Esophagus squamous epithelium (tissue), 5 donors: ENCODE measurements at places on chromosomes 1 and 21.

DNA sequence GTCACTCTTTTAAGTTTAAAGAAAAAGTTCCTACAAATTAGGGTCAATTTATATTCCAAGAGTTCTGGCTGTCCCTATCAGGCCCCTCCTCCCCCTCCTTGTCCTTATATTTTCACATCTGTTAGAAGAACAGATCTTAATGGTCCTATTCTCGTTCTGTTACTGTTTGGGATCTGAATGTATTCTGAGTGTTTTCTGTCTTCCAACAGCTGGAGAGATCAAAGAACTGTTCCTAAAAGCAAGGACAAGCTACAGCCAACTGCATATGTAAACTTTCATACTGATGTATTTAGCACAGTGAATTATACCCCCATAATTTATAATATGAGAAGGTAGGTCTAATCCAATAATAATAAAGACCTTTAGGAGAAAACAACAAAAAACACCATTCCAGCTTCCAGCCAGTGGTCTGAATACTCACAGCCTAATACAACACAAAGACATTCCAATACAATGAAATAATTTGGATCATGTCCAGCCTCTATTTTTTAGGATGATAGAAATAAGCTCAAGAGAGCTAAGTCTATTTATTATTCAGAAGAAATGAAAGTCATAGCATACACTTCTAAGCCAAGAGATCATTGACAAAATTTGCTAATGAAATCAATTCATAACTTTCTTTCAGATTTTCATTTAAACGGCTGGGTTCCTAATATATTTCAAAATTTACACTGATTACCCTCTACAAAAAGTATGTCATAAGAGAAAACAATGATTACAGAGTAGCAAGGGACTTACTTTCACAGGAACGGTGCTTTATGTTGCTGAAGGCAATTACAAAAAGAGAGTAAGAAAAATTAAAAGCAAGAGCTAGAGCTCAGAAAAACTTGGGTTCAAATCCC lies 25.3 kb downstream of the WLS start:
- DNase-seq = no peak

DNA sequence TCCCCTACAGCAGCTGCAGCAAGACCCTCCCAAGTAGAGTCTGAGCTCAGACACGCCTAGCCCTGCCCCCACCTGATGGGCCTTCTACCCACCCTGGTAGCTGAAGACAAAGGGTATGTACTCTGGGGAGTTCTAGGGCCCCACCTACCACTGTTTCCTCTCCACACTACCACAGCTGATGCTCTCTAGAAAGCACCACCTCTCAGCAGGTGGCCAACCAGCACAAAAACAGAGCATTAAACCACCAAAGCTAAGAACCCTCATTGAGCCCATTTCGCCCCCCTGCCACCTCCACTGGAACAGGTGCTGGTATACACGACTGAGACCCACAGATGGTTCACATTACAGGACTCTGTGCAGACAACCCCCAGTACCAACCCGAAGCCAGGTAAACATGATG lies 258.9 kb downstream of the SETD4 start:
- no peak for DNase-seq

GRCh38 chr1:16082283-16083038 lies 9.0 kb upstream of the FAM131C start:
- no peak for DNase-seq

- DNase-seq = no peak
Measured at GRCh38 chr1:85544689-85545215, 35.8 kb upstream of the CCN1 start.

DNA sequence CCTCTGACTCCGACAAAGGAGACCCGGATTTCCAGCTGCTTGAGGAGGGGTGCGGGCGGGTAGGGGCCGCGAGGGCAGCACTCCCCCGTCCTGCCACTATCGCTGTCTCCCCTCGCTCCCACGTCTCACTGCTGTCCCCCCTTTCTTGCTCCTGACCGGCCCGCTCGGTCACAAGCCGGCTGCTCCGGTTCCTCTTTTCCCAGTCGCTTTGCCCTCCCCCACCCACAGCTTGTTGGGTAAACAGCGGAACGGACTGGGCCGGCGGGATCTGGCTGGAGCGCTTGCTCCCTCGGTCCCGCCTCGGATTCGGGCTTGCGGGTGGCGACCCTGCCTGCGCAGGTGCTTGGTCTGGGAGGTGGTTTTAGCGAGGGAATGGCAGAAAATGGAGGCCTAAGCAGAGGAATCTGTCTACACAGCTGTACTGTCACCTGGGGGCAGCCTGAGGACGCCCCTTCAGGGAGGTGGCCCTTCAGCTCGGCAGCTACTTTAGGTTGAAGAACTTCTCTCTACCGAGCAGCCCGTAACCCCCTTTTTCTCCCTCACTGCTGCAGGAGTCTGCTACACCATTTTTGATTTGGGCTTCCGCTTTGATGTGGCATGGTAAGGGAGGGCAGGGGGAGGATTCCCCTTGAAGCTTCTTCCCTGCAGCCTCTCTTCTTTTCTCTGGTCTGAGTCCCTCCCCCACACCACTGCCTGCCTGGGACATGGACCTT lies 645 bp downstream of the ATP6V0B start:
- no peak for DNase-seq

- DNase-seq = no peak
Measured at GRCh38 chr1:16438924-16439323, 1.6 kb upstream of the NECAP2 start.

- DNase-seq = no peak
Measured at GRCh38 chr1:64114012-64114525, 89.4 kb upstream of the UBE2U start.

- no peak for DNase-seq
Measured at GRCh38 chr21:27787046-27787445, 820.2 kb upstream of the ADAMTS5 start.

DNA sequence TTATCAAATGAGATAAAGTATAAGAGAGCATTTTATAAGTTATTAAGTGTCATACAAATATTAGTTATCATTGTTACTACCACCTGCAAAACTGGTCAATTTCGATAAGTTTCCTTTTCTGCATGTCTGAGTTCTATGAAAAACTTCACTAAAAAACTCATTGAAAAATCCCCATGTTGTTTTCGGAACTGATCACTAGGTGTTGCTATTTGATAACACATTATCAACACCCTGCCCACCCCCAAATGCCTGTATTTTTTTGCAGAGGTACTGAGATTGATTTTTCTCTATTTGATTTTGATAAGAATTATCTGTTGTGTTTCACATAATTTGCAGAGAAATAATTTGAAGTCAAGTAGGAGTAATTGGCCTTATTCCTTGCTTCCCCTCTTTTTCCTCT lies 22.1 kb upstream of the DISP1 start:
- no peak for DNase-seq

- no peak for DNase-seq
Measured at GRCh38 chr21:29812947-29813346, 126.8 kb downstream of the GRIK1 start.

DNA sequence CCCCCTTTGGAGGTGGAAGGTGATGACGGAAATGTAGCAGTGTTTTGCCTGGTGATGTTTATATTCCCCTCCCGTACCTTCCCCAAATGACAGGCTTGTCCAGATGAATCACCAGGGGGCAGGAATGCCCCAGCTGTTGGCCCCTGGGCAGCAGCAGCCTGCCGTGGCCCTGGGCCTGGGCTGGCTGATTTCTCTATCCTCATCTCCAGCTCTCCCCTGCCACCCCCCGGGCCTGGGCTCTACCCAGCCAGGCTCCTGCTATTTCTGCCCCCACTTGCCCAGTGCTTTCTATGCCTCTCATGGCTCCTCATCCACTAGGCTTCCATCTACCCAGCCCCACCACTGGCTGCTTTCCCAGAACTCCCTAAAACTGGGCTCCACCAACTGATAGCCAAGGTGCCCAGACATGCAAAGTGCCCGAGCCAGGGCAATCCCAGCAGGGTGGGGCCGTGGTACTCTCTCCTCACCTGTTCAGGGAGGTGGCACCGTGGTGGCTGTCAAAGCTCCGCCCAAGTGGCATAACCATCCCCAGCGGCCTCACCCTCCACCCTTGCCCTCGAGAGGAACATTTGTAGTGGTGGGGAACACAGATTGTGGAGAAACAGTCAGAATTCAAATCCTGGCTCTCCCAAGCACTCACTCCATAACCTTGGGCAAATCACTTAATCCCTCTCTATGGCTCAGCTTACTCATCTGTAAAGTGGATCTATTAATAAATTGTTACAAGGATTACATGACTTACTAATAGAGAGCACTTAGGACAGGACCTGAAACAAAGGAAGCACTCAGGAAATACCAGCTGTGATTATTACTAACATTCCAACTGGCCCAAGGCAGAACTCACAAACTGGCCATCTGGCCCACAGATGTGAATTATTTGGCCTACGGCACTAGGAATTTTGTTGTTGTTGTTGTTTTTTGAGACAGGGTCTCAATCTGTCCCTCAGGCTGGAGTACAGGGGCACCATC lies 12.8 kb upstream of the ECE1 start:
- no peak for DNase-seq

DNA sequence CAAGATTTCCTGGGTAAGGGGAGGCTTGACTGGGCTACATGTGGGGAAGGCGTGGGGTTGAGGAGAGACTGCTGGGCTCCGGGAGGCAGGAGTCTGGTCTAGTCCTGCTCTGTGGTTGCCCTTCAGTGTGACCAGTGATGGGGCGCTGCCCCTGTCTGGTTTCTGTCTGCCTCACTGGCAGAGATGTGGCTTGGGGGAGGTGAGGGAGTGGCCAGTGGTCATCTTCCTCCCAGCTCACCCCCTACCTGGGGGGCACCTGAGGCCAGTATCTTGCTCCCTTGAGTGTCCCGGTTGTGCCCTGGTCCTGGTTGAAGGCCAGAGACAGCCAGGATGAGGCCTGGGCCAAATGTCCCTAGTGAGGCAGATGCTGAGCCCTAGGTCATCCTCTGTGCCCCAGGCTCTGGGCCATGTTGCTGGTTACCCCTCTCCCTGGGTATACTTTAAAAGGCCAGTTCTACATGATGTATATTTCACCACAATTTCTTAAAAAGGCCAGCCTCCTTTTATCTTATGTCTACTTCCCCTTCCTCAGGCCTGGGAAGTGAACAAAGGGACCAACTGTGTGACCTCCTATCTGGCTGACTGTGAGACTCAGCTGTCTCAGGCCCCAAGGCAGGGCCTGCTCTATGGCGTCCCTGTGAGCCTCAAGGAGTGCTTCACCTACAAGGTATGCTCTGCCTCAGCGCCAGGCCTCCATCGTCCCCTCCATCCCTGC lies 10.5 kb downstream of the FAAH start:
- no peak for DNase-seq

GRCh38 chr1:222084996-222085395 lies 343.1 kb upstream of the DUSP10 start:
- DNase-seq = no peak

DNA sequence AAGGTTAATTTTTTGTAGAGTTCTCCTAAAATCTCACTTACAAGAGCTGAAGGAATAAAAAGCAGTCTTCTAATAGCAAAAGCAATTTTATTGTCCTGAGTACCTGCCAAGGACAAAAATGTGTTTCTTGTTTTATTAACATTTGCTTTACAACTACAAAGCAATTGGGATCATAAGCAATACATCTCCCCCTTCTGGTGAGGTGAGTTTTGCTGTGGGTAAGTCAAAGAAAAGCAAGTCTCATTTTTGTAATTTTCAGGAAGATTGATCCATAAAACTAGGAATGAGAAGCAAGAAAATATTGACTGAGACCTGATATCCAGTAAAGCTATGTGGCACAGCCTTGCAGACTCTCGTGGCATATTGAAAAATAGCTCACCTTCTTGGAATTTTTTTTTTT lies 2162.7 kb downstream of the NCAM2 start:
- no peak for DNase-seq

DNA sequence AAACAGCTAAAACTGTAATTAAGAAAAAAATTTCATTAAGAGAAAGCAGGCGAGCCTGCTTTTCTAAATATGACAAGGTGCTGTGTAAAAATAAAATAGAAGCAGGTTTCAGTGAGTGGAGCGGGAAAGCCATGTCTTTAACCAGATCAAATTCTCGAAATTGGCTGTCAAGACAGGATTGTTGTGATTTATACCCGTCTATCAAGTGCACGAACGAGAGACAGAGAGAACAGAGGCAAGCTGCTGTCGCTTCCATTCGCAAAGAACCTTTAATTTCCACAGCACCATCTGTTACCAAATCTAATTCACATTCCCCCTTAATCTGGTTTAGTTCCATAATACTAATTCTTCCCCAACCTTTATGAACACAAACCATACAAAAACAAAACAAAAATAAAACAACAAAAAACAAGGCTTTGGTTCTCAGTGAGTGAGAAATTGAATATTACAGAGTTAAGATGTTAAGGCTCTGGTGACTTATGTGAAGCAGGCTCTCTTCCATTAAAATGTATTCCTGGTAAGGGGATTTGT lies 35.0 kb downstream of the ESRRG start:
- no peak for DNase-seq

DNA sequence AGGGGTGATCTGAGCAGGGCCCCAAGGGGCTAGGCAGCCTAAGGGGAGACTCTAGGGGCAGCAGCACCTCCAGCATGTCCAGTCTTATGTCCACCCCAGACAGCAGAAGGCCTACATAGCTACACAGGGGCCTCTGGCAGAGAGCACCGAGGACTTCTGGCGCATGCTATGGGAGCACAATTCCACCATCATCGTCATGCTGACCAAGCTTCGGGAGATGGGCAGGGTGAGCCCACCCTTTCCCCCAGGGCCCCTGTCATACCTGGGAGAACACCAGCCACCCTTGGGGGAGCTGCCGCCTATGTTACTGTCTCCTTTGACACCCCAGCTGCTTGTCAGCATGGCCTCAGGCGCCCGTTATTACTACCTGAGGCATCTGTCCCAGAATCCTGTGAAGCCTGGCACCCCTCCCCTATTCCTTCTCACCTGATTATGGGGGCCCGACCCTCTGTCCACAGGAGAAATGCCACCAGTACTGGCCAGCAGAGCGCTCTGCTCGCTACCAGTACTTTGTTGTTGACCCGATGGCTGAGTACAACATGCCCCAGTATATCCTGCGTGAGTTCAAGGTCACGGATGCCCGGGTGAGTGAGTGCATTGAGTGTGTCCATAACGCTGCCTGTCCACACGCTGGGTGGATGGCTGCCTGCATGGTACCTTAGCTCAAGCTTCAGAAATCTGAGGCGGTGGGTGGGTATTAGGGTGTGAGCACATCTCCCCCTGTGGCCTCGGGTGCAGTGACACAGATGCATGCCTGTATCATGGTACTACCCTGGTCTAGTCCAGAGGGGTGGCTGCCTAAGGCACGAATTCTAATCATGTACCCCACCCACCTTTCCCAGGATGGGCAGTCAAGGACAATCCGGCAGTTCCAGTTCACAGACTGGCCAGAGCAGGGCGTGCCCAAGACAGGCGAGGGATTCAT lies 29.7 kb upstream of the KDM4A start:
- no peak for DNase-seq

GRCh38 chr1:201557572-201557958 lies 18.6 kb downstream of the NAV1 start:
- DNase-seq = no peak

DNA sequence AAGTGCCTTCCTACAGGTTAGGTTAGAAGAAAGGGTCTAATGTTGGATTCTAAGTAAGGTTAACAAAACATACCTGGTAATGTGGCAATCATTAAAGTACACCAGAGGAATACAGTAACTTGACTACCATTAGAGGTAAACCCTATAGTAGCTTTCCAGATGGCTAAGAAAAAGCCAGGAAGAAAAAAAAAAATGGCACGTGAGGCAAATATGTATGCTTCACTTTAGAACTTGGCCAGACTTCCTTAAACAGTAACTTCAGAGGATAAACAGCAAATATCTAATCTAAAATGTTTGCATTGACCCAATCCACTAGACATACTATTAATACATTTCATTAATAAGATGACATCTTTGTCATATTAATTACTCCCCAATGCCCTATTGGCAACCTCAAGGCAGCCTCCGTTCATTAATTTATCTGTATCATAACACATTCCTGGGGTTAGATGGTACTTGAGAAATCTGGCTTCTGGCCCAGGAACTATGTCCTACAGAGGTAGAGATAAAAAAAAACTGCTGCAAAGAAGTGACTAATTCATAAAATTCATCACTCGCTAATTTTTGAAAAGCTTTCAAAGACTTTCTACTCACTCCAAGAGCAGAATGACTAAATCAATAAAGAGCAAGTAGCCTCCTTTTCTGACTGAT lies 5.8 kb downstream of the DCAF8 start:
- no peak for DNase-seq
